ENCODE measurements at places on chromosomes 7 and 10.
A peak's percentile ranks its signal among the peaks of the same experiment; 100 is the strongest.

DNA sequence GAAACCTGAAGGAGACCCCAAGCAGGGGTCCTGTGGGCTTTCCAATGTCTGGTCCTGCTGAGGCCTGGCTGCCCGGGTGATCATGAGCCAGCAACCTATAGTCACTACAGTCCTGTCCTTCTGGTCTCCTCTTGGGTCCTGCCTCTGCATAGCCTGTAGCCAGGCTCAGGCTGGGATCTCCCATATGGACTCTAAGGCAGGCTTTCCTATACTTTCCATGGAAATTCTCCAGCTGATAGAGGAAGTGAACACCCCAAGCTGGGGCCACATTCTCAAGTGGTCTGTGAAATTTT lies 26.4 kb downstream of the ANXA8 start:
- DNase-seq: no peak

DNA sequence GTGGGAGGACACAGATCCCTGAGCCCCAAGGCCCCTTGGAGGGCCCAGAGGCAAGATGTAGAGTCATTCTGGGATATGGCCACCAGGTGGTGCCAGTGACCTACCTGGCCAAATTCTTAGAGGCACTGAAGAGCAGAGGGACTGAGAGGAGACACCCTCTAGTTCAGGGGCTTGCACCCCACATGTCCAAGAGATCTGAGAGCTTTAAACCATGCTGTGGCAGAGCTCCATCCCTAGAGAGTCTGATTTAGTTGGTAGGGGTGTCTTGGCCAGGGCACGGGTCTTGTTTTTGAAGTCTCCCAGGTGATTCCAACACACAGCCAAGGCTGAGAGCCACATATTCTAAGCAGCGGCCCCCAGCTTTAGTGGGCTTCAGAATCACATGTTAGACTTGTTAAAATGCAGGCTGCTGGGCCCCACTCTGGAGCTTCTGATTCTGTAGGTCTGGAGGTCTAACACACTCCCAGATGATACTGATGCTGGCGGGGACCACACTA lies 52.5 kb downstream of the PRF1 start:
- peak; percentile 56 for DNase-seq

DNA sequence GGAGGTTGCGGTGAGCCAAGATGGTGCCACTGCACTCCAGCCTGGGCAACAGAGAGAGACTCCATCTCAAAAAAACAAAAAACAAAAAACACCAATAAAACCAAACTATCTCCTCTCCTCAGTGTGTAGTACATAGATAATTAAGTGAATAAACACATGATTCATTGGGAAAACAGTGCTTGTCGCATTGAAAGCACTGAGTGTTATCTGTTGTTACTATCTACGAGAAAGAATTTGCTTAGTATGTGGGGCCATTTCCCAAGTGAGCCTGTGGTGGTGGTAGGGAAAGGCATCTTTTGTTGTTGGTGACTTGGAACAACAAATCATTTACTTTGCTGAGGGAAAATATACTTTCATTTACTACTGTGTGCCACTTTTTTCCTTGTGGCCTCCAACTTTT lies 42.6 kb downstream of the RSBN1L start:
- no peak for DNase-seq

DNA sequence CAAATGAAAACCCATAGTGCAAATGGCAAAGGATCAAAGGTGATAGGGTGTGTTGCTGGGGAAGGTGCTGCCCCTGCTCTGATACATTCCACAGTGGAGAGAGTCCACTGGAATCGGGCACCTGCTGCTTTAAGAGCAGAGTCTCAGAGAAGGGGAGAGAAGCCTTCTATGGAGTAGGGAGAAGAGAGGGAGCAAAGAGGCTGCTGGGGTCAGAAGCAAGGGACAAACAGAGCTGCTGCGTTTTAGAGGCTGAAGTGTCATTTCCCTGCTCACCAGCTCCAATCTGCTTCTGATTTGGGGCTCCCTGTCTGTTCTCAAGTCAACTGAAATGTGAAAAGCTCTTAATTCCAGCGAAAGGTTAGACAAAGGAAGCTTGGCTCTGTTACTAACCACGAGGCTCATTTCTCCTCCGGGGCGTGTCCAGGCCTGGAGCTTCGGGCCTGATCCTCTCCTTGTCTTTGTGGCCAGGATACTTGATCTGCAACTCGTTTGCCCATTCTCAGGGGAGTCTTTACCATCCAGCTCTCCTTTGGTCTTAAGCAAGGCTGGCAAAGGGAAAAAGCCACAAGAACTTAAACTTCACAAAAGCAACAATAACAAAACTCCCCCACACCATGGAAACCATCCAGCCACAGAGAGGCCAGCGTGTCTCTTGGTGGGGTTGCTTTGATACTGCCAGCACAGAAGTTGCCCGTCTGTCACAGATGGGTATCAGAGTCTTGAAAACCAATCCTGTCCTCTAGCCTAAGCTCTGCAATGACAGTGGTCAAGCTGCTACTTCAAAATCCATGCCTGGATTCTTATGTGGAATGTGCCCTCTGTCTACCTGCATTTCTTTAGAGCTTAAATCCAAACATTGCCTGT lies 692.6 kb downstream of the SUGCT start:
- DNase-seq: no peak

GRCh38 chr10:43210556-43210955 lies 56.3 kb downstream of the RASGEF1A start:
- DNase-seq: no peak

- peak; percentile 69 for DNase-seq
Observed at GRCh38 chr10:97318772-97319651, at the start of gene FRAT1. Gene FRAT1 (plus strand): TSS chr10:97319271. CDS start chr10:97319454, 183 bp downstream.

- DNase-seq: no peak
Observed at GRCh38 chr10:73898730-73899410, 12.1 kb upstream of the PLAU start.

- no peak for DNase-seq
Observed at GRCh38 chr7:139431459-139431858, 52.0 kb downstream of the KLRG2 start.

DNA sequence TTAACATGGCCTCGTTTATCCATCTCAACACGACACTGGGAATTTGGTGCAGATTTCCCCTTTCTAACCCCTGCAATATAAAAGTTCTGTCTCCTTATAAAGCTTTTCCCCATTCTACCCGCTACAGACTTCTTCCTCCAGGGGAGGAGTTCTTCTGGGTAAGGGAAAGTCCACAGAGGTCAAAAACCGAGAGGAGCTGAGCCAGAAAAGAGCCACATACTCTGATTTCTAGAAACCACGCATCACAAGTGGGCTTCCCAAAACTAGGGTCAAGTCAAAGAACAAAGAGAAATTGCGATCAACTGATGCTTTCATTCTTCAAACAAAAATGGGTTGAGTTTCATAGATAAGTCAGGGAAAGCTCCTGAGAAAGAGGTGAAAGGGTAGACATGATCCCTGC lies 6.8 kb downstream of the IL6 start:
- DNase-seq: no peak

GRCh38 chr7:152574892-152575548 lies 100.9 kb downstream of the XRCC2 start:
- no peak for DNase-seq

DNA sequence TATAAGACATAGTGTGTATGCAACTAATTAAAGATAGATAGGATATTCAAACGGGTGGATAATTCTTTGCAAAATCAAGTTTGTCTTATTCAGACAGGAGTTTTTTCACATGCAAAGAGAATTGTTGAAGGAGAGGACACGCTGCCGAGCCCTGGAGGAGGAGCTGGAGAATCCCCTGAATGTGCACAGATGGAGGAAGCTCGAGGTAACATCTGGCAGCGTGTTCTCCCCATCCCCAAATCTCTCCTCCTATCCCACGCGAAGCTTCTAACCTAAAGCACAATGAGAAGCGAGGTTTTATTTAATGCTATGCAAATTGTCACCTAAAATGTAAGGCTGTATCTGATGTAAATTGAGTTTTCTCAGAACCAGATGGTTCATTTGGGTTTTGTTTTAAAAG lies 50.0 kb downstream of the CFAP58 start:
- no peak for DNase-seq

GRCh38 chr7:111011520-111011919 lies 79.4 kb upstream of the LRRN3 start:
- DNase-seq: no peak

DNA sequence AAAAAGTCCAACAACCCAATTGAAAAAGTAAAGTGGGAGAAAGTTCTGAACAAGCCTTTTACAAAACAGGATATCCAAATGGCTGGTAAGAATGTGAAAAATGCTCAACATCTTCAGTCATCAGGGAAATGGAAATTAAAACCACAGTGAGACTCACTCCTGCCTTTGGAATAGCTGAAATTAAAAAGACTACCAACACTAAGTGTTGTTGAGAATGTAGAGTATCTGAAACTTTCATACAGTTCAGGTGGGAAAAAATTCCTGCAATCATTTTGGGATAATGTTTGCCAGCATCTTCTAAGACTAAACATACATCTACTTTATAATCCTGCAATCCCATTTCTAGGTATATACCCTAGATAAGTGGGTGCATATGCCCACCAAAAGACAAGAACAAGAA lies 395.1 kb downstream of the GRID1 start:
- no peak for DNase-seq
